ENCODE measurements at places on chromosomes 7 and 10.

DNA sequence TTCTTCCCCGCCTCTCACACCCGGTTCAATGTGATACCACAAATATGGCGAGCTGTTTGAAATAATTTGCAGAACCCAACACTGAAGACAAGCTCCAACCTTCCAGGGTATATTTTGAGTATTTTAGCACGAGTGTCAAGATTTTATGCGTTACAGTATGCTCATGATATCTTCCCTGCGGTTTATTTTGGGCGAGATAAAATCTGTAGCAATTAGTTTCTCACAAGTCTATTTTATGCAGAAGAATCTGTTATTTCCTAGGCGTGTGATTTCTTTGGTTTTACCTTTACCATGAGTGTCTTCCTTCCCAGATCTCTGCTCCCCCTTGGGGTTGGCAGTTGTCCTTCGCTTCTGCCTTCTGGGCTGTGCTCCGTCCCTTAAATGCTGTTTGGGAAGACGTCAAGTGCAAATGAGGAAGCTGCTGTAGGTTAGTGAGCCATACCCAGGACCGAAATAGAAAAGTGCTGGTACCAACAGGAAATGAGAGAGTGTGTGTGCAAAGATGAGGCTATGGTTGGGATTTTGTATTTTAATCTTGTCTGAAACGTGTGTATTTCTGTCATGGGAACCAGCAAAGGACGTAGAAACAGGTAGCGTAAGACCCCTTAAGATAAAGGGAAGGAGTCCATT is 299.8 kb downstream of the KLF6 start:
- peak; percentile 75 for DNase-seq

- DNase-seq, result no peak
These were observed 25.1 kb downstream of the HDAC9 start for GRCh38 chr7:18520450-18521235.

DNA sequence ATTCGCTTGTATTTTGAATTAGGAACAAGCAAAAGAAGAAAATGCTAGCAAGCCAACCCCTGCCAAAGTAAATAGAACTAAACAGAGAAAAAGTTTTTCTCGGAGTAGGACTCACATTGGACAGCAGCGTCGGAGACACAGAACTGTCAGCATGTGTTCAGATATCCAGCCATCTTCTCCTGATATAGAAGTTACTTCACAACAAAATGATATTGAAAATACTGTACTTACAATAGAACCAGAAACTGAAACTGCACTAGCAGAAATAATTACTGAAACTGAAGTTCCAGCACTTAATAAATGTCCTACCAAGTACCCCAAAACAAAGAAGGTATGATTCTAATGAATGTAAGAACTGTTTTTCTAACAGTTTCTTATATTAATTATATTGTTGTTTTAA is 87.9 kb downstream of the KMT2E start:
- DNase-seq, result peak; percentile 38

GRCh38 chr10:127266431-127266830 is 70.0 kb upstream of the INSYN2A start:
- DNase-seq, result no peak

- peak; percentile 93 for DNase-seq
These were observed 16.8 kb downstream of the OSBPL3 start for GRCh38 chr7:24963218-24963617.

- DNase-seq, result peak; percentile 89
These were observed 59.1 kb downstream of the ZNF365 start for GRCh38 chr10:62433181-62433692.

- peak; percentile 14 for DNase-seq
These were observed 22.9 kb upstream of the NANOS1 start for GRCh38 chr10:119006451-119007210.

GRCh38 chr7:20299647-20300312 is 30.9 kb upstream of the ITGB8 start:
- peak; percentile 94 for DNase-seq

- DNase-seq, result no peak
These were observed 36.3 kb downstream of the RBM20 start for GRCh38 chr10:110680273-110681020.

DNA sequence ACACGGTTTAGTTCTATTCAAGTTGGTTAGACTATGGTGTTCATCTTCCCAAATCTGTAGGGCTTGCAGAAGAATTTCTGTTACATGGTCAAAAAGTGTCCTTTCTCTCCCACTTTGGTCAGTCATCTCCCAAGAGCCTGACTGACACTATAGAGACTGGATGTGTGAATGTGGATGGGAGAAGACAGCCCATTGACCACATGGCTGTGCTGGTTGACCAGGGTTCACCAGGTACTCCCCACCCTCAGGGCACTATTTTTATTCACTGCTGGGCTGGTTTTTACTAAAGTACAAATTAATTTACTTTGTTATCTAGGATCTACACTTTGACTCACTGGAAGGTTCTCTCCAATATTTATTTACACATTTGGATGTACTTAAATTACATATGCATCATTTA is 2.3 kb downstream of the ZNF804B start:
- no peak for DNase-seq

DNA sequence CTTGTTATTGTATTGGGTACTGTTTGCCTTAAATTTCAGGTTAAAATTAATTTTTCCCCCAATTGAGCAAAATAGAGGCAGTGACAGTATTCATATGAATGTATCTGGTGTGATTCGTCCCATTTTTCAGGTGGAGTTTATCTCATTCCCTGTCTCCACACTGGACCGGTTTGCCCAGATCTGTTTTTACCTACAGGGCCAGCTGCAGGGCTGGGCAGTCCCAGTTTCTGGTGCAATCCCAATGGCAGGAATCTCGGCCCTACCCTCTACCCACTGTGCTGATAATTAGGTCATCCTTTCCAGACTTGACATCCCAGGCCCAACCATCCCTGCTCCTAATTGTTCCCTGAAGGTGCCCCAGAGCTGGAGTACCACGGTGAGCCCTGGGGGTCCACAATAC is 49.8 kb upstream of the NFE2L3 start:
- no peak for DNase-seq

DNA sequence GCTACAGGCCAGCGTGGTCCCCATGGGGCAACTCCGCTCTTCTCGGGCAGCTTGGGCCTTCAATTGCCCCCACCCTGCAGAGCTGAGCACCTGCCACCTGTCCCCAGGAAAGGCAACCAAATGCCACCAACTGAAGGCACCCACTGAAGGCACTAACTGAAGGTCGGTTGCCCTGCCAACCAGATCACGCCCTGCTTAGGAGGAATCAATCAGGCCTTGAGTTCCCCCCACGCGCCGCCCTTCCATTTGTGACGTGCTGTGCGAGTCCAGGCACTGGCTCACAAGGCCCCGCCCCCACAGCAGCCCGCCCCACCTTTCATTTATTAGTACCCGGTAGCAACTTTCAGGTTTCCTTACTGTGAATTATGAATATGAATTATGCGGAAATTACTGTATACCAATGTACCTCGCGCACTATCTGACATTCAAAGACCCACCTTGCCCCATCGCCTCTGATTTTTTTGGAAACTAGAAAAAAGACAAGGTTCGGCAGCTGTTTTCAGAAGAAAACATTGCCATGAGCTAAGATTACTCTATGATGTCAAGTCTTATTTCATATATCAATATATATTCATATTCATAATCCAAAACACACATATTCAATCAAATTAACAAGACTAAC is 83.6 kb upstream of the ABI1 start:
- no peak for DNase-seq

GRCh38 chr7:22124941-22125340 is 179.2 kb upstream of the CDCA7L start:
- no peak for DNase-seq

Measured in inflammatory macrophage treated with lipopolysaccharide for 4 hours (primary cell).